Heart left ventricle (tissue), 16 donors: ENCODE measurements at places on chromosomes 7 and 10. TPM values are rescaled to one million over a fixed set of nuclear protein-coding genes. Genes with fewer than 3 reads are reported as not detected.

DNA sequence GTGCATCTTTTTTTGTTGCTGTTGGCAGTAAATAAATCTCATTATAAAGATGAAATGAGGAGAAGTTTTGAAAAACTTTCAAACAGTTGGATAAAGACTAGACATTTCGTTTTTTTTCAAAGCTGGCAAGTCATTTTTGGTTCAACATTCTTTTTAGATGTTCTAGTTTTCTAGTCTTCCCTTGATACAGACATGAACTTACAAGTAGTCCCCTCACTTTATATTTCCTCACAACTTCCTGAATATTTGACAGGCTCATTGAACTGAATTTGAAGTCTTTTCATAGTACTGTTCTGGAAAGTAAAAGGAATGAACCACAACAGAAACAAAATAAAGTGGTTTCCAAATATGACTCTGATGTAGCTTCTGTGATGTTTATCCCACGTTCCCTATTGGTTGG, 134.2 kb downstream of the NRCAM start:
- no peak for DNase-seq

ZNF716 gene
- total RNA-seq: not detected

- DNase-seq: no peak
These were observed 103.9 kb upstream of the LEP start for GRCh38 chr7:128137181-128137580.

RSPH10B gene
- not detected for total RNA-seq

- no peak for DNase-seq
These were observed 32.5 kb upstream of the DAGLB start for GRCh38 chr7:6480323-6480660.

- no peak for DNase-seq
These were observed 16.0 kb upstream of the OLAH start for GRCh38 chr10:15027741-15028140.

HKDC1 gene
- total RNA-seq: not detected

DNA sequence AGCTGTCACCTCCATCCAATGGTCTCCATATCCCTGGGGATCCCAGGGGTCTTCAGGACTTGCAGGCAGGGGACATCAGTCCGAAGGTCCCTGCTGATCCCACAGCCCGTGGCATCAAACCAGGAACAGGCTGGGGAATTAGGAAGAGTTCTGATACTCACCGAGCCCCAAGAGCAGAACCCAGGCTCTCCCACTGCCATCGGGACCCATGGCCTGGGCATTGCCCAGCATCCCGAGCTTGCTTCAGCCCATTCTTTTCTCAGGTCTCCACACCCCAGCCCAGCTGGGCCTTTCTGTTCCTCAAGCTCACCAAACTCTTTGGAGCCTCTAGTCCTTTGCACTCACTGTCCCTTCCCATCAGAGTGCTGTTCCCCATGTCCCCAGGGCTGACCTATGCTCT, 280.9 kb downstream of the GRID1 start:
- DNase-seq: no peak

AVPI1 gene
- total RNA-seq: 10.2 TPM

GRCh38 chr7:3551536-3551935, 250.5 kb downstream of the SDK1 start:
- DNase-seq: no peak

DNA sequence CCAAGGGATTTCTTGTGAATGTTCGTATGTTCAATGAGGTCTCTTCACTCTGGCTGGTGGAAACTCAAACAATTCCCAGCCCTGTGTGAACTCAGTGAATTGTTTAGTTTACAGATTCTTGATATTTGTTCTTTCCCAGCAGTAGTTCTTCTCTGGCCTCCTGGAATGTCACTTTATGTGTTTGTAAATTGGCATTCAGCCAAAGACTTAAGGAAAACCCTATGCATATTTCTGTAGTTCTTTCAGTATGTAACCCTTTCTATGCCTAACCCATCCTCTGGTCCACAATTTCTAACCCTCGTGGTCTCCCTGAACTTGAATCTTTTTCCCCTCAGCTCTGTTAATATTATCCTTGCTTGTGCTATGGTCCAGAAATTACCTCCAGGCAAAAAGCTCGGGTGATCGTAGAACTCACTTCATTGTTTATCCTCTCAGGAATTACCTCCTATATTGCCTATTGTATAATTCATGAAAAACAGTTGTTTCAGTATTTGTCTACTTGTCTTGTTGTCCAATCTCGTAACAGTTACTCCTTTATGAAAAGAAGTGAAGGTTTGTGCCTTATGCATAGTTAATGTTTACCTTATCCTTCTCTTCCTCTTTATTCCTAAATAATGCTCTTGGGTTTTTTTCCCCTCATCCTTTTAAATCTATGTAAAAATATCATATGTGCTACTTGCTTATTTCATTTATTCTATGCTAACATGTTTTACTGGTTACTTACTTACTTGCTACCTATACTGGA, 23.7 kb upstream of the AGR3 start:
- DNase-seq: no peak

DNA sequence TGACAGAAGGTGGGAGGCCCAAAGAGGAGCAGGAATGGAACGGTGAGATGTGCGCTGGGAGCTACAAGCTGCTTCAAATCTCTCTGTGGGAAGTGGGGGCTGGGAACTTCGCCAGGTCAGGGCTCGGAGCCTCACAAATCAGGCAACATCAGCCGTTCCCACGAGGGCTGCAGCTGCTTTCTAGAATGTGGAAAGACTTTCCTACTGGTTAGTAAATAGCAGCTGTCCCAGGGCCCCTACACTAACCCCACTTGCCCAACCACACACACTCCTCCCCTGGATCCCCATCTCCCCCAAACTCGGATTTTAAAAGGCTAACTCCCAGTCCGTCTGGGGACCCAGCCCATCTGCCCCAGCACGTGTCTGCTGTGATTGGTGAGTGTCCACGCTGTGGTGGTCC, 40.6 kb upstream of the PITRM1 start:
- DNase-seq: no peak

LBX1 gene
- 0.08 TPM for total RNA-seq

FKBP14 gene
- total RNA-seq: 10.0 TPM

DNA sequence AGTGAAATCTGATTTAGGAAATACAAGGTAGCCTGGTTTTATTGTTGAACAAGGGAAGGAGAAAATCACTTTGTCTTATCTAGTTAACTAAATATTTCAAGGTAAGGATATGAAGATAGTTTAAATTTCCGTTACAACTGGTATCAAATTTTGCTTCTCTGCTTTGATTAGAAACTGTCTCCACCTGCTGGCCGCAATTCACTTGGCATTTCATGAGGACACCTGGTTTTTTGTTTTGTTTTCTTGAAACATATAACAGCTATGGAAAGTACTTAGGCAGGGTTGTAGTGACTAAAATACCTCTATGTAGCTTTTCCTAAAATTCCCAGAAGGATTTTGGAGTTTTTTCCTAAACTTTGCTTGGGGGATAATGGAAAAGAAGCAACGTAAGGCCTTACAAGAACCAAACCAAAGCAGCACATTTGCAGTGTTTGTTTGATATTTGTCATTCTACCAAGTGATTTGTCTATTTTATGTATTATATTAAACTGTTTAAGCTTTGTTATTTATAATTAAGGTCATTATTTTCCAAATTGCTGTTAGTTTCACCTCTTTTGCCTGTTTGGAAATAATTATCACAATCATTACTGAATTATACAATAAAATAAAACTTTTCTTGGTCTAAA, 73.6 kb downstream of the AHCYL2 start:
- DNase-seq: no peak

APBB1IP gene
- total RNA-seq: 1.8 TPM

GRCh38 chr7:157625973-157626742, 289.4 kb downstream of the DNAJB6 start:
- DNase-seq: no peak

DNA sequence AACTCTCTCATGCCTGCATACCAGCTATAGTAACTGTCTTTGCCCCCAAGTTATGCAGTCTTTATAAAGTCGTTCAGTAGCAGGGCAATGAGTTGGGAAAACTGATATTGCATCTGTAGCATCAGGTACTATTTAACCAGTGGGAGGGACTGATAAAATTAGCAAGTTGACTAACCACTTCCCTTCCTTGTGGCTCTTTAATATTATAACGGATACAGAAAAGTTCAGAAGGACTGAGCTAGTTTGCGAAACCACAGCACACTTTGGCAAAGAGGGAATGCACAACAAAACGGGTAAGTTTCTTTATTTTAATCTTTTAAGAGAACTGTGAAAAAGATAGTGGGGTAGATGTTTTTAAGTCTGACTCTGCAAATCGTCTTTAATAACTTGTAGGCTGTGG, 205.3 kb upstream of the HDAC9 start:
- no peak for DNase-seq

DNA sequence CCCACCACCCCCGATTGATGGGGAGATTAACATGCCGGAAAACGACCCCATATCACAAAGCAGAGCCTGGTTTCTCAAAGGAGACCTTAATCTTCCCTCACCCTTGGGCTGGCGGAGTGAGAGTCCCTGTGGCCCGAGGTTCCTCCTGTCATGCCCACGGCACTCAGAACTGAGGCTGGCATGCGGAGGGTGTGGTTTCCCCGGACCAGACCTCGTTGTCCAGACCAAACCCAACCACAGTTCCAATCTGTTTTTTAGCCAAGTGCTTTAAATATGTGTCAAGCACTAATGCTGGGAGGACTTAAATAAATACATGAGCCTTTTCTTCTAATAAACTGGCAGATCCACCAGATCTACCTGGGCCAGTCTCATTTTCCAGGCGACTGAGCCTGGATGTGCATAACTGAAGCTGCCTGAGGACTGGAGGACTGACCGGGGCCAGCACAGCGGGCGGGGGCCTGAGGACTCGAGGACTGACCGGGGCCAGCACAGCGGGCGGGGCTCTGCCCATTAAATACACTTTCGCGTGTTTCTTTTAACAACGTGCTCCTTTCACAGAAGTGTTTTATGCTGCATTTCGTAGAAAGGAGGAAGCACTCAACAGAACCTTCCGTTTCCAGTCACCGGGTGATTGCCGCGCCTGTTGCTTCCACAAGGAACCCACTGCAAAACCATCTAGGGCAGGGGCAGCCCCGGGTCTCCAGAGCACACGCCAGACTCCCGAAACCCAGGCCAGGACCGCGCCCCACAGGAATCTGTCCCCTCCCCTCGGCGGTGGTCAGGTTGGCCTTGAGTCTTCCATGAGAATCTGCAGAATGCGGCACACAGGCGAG, 334.6 kb downstream of the PTPRN2 start:
- no peak for DNase-seq

GRCh38 chr10:61763778-61764177, 101.0 kb downstream of the CABCOCO1 start:
- no peak for DNase-seq

DNA sequence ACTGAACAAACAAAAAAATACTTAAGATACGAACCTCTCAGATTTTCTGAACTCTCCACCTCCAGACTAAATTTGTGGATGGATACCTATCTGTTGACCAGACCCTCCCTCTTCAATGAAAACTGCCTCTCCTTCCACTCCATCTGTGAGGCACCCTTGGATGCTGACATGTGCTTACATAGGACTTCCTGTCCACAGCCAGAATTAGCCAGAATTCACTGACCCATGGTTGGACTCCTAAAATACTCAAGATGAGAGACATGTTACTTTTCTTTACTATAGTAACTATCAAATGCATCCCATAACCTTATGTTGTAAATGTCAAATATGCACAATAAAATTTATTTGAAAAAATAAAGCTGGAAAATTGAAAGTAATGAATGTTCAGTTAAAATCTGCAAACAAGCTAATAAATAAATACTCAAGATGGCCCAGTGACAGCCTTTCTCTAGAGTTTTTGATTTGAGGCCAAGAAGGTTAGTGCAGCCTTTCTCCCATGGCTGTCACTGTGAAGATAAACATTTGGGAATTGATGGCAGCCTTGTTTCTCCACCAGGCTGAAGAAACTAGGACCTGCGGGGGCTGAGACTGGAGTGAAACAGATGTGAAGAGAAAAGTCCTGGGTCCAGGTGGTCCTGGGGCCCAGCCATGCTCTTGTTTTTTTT, 287.0 kb downstream of the ZEB1 start:
- no peak for DNase-seq

MARCHF5 gene
- total RNA-seq: 26.2 TPM
